ENCODE measurements at places on chromosomes 6 and 20.

- DNase-seq, result no peak
Measured at GRCh38 chr6:996271-996852, 303.4 kb upstream of the EXOC2 start.

GRCh38 chr6:142543606-142544005 is 241.8 kb downstream of the ADGRG6 start:
- DNase-seq, result no peak

GRCh38 chr6:15962449-15962764 is 166.5 kb upstream of the MYLIP start:
- no peak for DNase-seq

DNA sequence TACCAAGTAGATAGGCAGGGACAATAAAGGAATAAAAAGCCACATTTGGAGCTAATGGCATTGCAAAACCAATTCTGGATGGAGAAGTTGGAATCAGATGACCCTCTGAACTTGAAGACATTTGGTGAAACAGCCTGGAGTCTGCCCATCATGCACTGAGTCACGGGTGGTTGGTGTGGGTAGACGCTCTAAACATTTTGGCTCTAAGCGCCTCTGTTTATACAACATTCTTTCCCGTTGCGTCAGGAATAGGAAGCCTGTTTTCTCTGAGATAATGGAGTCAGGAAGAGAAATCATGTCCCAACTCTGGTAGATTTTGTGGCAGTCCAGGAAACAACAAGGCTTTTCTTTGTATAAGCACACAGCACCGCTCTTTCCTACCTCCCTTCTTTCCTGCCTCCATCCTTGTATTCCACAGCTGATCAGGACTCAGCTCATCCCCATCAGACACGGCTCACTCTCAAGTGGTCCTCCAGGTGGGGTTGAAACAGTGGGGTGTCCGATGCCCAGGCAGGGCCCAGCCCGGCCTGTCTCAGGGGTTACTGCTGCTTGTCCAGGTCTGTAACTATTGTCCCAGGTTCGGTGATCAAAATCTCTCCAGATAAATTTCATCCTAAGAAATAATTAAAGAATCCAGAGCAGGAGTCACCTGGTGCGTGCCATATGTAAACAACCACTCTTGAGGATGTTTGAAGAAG is 12.1 kb upstream of the RAMACL start:
- no peak for DNase-seq

- DNase-seq, result no peak
Measured at GRCh38 chr6:90329386-90330077, 32.9 kb upstream of the BACH2 start.

GRCh38 chr20:33450867-33451266 is 7.3 kb upstream of the SNTA1 start:
- no peak for DNase-seq

GRCh38 chr6:14658030-14658429 is 540.5 kb downstream of the CD83 start:
- DNase-seq, result no peak

GRCh38 chr6:331622-332521 is 39.6 kb downstream of the DUSP22 start:
- no peak for DNase-seq

- no peak for DNase-seq
Measured at GRCh38 chr6:73688351-73688750, 7.7 kb upstream of the CD109 start.

DNA sequence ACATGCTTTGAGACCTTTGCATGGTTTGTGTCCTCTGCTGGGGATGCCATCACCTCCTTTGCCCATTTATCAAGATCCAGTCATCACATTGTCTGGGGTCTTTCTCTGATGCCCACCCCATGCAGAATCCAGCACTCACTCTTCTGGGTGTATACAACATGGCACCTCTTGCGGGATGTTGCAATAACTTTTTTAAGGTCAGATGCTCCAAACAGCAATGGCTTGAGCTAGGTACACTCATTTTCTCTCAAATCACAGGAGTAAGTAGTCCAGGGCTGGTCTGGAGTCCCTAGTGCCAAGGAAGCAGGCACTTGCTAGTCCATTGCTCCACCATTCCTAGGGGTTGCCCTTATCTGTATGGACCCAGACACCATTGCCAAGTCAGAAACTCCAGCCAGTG is 196.6 kb upstream of the KCNG1 start:
- no peak for DNase-seq

GRCh38 chr6:77447254-77447653 is 16.0 kb downstream of the HTR1B start:
- DNase-seq, result no peak

Data from activated T-helper 1 cell treated with Interleukin-2 at 50 U/mL for 16 hours (primary cell).